Dermis lymphatic vessel endothelial cell (primary cell): ENCODE measurements at places on chromosomes 1 and 21. TPM values are rescaled to one million over a fixed set of nuclear protein-coding genes. Genes with fewer than 3 reads are reported as not detected.

Gene KRTAP10-7
- not detected in 2 replicates for total RNA-seq

Gene ANXA9
- total RNA-seq, result not detected in 2 replicates

Gene MIER1
- total RNA-seq, result 28.4 and 29.9 TPM in 2 replicates

Gene ZBTB18
- total RNA-seq, result 11.8 and 12.0 TPM in 2 replicates

Gene MTF2
- 29.9 and 41.0 TPM in 2 replicates for total RNA-seq

Gene GBP5
- under 0.01 TPM in 2 replicates for total RNA-seq

Gene DMRTA2
- under 0.01 TPM in 1 of 2 replicates, not detected in the other for total RNA-seq

Gene SH2D2A
- not detected in 2 replicates for total RNA-seq

Gene LYSMD1
- total RNA-seq, result 4.6 and 4.8 TPM in 2 replicates

Gene ROR1
- 0.17 and 0.33 TPM in 2 replicates for total RNA-seq

Gene KCNAB2
- total RNA-seq, result 0.87 and 1.9 TPM in 2 replicates

Gene GPR153
- 1.7 and 2.4 TPM in 2 replicates for total RNA-seq

Gene PGBD2
- total RNA-seq, result 7.5 and 10.7 TPM in 2 replicates

Gene GPR37L1
- total RNA-seq, result not detected in 2 replicates

Gene ANKRD45
- under 0.01 TPM in 1 of 2 replicates, not detected in the other for total RNA-seq

Gene ADAM30
- total RNA-seq, result not detected in 2 replicates

Gene UMODL1
- not detected in 2 replicates for total RNA-seq

Gene CYP4A11
- not detected in 2 replicates for total RNA-seq

Gene DISP3
- 0.09 and 0.11 TPM in 2 replicates for total RNA-seq

Gene PPIAL4G
- not detected in 2 replicates for total RNA-seq

Gene LMOD1
- total RNA-seq, result 0.11 TPM in 1 of 2 replicates, not detected in the other

Gene DSCAM
- under 0.01 TPM in 1 of 2 replicates, not detected in the other for total RNA-seq

Gene EPHA8
- not detected in 2 replicates for total RNA-seq
